ENCODE measurements at places on chromosomes 11 and 22.

DNA sequence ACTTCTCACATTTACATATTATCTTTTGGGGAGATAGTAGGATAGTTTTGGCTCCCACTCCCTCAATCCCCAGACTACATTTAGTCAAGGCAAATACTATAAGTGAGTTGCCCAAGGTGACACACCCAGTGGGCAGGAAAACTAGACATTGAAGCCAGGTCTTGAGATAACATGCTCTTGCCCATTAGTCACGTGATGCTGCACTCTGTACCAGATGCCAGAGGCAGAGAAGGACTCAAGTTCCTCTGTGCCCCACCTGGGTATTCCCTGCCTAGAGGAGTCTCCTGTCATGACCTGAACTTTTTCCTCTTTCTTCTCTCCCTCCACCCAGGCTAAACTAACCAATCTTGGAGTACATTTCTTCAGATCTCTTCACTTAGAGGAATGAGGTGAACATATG is 484.9 kb downstream of the BUD13 start:
- DNase-seq = no peak

GRCh38 chr22:18091916-18092526 is 14.2 kb downstream of the PEX26 start:
- DNase-seq = peak; percentile 92

- no peak for DNase-seq
Observed at GRCh38 chr22:50251477-50252081, 514 bp upstream of the HDAC10 start.

DNA sequence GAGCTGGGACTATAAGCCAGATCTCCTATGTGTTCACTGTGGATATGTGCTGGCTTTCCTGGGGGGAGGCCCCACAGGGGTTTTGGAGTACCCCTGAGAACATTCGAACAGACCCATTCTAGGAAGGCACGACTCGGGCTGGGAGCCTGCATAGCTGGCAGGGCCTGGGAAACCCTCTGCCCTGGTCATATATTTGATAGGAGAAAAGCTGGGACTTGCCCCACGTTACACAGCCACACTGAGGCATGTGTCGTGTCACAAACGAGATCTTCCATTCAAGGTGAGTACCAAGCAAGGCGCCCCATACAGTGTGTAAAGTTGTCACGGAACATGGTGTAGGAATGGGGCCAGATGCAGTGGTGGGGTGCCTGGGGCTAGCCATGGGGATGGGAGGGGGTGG is 11.2 kb downstream of the MYO7A start:
- no peak for DNase-seq

DNA sequence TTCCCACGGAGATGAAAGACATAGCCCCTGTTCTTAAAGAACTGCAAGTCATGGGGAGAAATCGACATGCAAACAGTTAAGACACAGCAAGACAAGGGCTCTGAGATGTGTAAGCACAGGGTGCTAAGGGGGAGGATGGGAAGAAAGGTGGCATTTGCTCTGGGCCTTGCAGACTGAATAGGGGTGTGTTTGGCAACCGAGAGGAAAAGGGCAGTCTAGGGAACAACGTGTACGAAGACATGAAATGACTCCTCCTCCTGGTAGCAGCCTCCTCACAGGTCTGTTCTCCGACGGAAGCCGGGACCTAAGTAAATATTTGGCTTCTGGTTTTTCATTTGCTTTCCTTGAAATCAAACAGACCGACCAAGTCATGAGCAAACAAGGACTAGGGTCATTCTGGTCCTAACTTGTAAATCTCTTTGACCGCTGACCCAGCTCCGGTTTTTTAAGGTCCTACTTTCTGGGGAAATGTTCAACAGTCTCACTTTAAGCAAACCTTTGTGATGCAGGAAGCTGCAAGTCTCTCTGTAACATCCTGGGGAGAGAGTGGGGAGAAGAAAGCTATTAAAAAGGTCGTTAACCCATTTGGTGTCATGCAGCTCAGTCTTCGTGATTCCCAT is 19.7 kb downstream of the NNMT start:
- peak; percentile 64 for DNase-seq

- DNase-seq = no peak
Observed at GRCh38 chr11:99960536-99960935, 726.6 kb upstream of the ARHGAP42 start.

GRCh38 chr22:23270212-23270733 is 90.0 kb downstream of the BCR start:
- no peak for DNase-seq
